ENCODE measurements at places on chromosomes 3 and 15. TPM values are rescaled to one million over a fixed set of nuclear protein-coding genes. Genes with fewer than 3 reads are reported as not detected.

- DNase-seq: peak; percentile 76
Observed at GRCh38 chr3:97822359-97822775, 556 bp downstream of the CRYBG3 start.

The TTC21A gene
- total RNA-seq: 13.4 TPM

The ST8SIA2 gene
- total RNA-seq: not detected

The CCDC13 gene
- 3.1 TPM for total RNA-seq

DNA sequence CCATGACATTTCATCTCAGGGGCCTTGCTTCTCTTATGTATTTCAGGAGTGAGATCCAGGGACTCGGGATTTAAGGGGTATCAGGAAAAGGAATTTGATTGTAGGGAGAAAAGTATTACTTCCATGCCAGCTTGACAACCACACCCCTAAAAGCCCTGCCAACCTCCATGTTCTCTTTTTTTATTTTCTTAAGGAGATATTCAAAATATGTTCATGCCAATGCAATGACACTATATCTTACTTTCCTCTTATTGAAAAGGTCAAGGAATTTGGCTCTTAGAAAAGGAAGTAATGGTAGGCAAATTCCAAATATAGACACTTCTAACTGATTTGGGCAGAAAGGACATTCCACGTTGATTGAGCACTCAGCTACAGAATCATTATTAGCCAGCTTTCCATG, 407.5 kb upstream of the NECTIN3 start:
- DNase-seq: no peak

The ZPLD1 gene
- total RNA-seq: not detected

DNA sequence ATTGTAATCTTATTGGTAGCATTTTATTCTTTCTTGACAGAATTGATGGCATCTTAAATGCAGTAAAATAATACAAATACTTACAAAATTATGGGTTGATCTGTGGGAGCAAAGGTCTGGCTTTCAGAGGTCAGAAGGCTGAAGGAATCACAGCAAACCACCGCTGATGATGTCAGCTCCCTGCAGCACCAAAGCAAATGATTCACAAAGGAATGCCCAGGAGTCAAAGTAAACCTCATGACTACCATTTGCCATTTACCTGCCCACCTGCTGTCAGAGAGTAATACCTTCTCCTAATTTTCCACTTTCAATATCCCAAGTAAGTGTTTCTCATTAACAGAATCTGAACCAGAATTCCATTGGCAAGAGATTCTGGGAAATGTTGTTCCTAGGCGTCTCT, 46.1 kb downstream of the CPA3 start:
- DNase-seq: no peak

- no peak for DNase-seq
Observed at GRCh38 chr3:114756506-114757279, 390.4 kb downstream of the ZBTB20 start.

GRCh38 chr3:192090586-192090985, 629.6 kb downstream of the PYDC2 start:
- no peak for DNase-seq

DNA sequence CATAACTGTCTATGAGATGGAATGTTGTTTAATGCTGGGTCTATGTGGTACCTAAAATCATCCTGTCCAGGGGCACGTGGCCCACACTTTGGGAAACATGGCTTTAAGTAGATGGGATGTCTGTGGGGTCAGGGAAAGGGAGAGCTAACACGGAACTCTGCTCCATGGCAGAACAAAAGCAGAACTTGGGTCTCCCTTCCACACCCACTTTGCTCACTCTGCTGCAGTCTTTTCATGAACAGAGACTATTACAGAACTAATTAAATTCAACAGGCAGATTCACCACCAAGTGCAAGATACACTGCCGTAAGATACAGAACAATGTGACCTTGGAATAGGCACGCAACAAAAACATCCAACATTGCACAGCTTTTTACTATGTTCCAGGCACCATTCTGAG, 28.2 kb downstream of the POPDC2 start:
- DNase-seq: no peak

DNA sequence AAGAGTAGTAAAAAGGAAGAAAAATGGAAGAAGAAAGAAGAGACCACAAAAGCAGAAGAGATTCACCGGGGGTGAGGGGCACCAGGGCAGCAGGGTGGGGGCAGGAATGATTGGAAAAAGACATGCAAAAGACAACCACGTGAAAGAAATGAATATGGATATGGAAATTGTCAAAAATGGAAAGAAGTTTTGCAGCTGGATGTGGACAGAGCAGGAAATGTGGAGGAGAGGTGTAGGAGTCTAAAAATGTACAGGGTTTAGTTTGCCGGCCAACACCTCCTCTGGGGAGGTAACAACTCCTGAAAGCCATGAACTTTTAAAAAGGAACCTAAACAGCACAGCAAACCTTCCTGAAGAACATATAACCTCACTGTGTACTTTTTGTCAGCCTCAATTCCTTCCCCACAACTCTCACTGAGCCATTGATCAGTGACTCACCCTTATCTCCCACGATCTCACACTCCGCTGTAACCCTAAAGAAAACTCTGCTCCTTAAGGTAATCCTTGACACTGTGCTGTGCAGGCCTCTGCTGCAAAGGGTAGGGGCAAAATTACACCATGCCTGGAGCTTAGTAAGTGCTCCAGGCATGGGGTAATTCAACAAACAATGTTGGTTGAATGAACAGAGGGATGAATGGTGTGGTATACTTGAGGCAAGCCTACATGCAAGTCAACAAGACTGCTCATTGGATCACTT, 100.2 kb upstream of the BOC start:
- DNase-seq: no peak

The SPTSSB gene
- 0.40 TPM for total RNA-seq

DNA sequence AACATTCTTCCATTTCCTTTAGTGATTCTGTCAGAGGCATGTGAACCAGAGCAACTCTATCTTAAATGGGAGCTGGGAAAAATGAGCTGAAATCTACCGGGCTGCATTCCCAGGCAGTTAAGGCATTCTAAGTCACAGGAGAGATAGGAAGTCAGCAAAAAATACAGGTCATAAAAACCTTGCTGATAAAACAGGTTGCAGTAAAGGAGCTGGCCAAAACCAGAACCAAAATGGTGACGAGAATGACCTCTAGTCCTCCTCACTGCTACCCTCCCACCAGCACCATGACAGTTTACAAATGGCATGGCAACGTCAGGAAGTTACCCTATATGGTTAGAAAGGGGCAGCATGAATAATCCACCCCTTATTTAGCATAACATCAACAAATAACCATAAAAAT, 66.4 kb downstream of the B3GALNT1 start:
- DNase-seq: no peak

The KIF23 gene
- total RNA-seq: 11.8 TPM

DNA sequence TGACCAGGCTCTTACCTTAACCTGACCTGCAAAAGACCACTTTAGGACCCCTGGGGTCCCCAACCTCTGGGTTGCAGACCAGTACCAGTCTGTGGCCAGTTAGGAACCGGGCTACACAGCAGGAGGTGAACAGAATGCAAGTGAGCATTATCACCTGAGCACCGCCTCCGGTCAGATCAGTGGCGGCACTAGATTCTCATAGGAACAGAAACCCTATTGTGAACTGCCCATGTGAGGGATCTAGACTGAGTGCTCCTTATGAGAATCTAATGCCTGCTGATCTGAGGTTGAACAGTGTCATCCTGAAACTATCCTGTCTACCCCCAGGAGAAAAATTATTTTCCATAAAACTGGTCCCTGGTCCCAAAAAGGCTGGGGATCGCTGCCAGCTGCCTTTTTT, 20.3 kb downstream of the CHP1 start:
- no peak for DNase-seq

The EFL1 gene
- 16.0 TPM for total RNA-seq

GRCh38 chr15:43828061-43828657, 1.4 kb downstream of the WDR76 start:
- DNase-seq: no peak

DNA sequence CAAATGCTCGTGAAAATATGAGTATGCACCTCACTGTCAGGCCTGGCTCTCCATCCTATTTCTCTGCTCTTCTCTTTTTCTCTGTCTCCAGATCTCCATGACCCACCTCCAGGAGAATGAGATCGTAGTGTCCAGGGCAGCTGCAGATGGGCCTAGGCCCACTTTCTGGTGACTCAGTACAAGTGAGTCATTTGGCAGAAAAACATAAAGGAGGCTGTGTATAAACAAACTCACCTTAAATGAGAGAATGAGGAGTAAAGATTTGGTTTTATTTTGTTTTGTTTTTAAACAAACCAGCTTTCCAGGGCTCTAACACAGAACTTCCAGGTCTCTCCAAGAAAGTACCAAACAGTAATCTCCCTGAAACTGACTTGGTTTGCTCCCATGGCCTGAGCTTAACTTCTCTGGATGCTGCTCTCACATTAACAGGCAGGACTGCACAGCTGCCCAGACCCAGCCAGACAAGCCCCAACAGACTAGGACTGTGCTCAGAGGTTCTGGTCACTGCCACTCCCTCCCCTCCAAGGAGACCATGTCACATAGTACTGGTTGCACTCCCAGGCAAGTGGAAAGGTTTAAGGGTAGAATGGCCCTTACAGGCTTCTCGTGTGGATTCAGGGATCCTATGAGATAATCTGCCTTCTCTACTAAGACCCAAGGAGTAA, 1.5 kb upstream of the HEG1 start:
- DNase-seq: no peak

DNA sequence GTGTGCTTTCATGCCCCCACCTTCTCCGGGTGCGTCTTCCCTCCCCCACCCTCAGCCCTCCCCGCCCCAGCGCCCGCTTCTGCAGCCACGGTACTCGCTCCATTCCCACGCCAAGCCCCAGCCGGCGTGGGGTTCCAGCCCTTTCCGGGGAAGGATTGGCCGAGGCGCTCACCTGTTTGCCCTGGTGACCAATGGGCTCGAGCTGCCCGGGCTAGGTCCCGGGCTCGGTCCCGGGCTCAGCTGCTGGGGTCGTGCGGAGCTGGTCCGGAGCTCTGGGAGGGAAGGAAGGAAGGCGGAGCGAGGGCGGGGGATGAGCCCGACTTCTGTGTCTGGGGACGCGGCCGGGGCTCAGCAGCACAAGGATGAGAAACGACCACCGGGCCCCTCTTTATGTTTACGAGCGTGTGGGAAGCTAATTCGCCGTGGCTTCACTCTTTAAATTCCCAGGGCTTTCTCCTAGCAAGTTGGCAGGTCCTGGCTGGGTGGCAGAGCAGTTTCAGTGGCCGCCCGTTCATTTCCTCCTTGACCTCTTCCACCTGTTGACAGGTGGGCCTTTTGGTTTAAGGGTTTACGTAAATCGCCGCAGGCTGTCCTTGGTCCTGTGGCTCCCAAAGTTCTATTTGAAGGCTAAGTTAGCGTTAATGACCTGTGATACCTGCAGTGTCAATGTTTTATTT, at the start of gene IGSF10:
Gene IGSF10 (minus strand): TSS at position 288 of the 677 bp plus-strand sequence. CDS start 2,352 bp downstream, outside the sequence.
- DNase-seq: no peak

GRCh38 chr3:105582015-105582414, 215.3 kb downstream of the ALCAM start:
- DNase-seq: no peak

DNA sequence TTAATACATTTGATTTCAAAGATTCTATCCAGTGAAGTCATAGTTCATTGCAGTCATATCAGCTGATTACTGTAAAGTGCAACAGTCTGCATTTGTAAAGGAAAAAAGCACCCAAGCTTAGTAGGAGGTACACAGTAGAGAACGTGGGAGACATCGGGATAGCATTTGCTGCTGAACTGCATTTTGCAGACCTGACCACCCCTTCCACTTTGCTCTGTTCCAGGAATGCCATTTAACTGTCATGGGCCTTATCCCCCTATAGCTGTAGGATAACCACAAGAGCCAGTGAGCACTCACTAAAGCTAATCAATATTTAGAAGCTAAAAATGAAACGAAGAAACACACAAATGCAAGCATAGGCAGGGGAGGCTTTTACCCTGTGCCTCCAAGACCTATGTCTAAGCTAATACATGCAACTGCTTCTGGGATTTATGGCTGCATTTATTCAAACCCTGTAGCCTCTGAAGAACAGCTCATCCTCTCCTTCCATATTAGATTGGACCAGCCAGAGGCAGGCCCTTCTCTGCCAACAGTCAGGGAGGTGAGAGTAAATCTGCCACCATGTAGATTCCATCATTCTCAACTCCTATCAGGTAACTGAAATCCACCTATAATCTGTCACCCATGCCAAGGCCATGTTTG, 23.0 kb downstream of the TNIK start:
- no peak for DNase-seq

- DNase-seq: no peak
Observed at GRCh38 chr15:68592544-68592943, 13.8 kb downstream of the CORO2B start.

The CLRN1 gene
- not detected for total RNA-seq

- DNase-seq: no peak
Observed at GRCh38 chr3:54349231-54349652, 226.9 kb downstream of the CACNA2D3 start.

- DNase-seq: no peak
Observed at GRCh38 chr3:97009427-97010019, 195.1 kb downstream of the EPHA6 start.

- no peak for DNase-seq
Observed at GRCh38 chr3:119228373-119229145, 12.1 kb downstream of the B4GALT4 start.

The DNAH1 gene
- 20.1 TPM for total RNA-seq

The AMT gene
- 12.4 TPM for total RNA-seq

DNA sequence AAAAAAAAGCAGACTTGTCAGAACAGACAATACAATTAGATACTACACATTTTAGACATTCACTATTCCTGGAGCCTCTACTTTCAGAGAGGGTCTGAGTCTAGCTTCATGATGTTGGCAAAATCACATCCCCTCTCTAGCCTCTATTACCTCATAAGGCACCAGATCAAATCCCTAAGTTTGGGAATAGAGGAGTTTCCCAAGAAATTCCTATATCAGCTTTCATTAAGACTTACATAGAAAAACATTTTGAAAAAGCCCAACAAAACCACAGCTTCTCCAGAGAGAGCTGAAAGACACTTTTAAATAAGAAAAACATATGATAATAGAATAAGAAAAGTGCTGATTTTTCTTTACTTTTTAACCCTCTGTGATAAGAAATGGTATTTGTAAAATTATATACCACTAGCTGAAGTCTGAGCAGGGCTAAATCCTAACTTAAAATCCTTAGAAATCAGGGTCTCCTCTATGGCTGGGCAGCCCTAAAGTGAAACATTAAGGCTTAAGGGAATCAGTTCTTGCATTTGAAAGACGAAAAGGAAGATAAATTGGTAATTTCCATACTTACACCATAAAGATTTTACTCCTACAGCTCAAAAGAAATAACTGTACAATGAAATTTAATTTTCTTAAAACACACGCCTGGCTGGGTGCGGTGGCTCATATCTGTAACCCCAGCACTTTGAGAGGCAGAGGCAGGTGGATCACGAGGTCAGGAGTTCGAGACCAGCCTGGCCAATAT, 4.3 kb downstream of the TBC1D2B start:
- no peak for DNase-seq

Measured in sciatic nerve (tissue), 2 donors.